Iris pigment epithelial cell (primary cell): ENCODE measurements at places on chromosomes 5 and 9.

DNA sequence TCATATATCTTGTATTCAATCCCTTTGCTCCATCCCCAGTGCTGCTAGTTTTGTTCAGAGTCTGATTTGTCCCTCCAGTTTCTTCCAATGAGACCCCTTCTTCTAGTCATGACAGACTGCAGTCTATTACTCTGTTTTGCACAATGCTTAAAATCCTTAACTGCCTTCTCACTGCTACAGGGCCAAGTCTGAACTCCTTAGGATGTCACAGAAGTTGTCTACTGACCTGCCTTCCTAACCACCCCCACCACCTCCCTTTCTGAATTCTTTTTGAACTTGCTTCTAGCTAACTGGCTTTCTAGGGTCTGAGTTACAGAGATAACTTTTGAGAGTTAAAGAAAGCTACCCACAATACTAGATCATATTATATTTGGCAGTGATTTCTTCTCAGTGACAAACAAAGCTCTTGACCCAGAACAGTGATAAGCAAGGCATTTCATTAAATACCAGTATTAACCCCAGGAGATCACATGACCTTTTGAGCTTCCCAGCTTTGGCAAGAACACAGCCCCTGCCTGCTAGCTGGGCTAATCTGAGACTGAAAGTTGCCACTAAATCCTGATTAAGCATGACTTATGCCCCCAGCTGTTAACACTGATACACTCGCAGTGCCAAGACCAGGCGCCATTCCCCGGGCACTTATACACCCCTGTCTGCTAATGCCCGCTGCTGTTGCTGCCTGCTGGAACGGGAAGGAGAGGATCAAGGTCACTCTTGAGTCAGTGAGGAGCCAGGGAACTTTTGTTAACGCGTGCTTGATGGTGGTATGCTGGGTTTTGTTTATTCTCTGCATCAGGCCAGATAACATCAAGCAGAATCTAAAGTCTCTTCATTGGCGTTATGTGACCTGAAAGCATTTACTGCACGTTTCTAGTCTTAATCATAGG is 36.4 kb upstream of the ADAMTSL1 start:
- peak; percentile 52 for DNase-seq

GRCh38 chr5:94407023-94407422 is 211.4 kb downstream of the KIAA0825 start:
- DNase-seq, result peak; percentile 27

GRCh38 chr9:18866121-18866831 is 166.7 kb downstream of the SAXO1 start:
- DNase-seq, result no peak

- no peak for DNase-seq
These were observed 4.1 kb downstream of the NOTCH1 start for GRCh38 chr9:136541709-136542108.

DNA sequence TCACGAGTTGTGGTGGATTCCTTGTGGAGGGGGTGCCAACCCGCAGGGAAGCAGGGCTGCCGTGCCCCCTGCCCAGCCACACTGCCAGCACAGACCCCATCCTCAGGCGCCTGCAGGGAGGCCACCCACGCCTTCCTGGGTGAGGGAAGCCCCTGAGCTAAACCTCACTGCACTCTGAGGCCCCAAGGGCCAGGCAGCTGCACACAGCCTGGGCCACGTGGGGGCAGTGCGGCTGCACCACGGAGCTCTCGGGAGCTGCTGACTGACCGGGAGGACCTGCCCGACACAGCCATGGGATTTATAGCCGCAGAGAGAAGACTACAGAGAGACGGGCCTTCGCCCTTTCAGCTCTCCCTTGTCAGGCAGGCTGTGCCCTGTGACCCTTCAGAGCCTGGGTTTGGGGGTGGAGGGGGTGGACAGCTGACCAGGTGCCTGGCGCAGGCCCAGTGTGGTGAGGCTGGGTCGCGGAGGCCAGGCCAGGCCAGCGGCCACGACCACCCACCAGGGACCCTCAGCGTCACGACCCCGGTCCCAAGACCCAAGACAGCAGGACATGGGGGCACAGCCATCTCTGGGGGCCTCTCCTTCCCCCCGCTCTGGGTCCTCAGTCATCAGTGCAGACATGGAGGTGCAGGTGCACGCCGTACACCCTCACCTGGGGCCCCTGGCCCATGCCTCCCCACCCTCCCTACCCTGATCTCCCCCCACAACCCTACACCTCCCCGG is 4.3 kb upstream of the AHRR start:
- peak; percentile 65 for DNase-seq

DNA sequence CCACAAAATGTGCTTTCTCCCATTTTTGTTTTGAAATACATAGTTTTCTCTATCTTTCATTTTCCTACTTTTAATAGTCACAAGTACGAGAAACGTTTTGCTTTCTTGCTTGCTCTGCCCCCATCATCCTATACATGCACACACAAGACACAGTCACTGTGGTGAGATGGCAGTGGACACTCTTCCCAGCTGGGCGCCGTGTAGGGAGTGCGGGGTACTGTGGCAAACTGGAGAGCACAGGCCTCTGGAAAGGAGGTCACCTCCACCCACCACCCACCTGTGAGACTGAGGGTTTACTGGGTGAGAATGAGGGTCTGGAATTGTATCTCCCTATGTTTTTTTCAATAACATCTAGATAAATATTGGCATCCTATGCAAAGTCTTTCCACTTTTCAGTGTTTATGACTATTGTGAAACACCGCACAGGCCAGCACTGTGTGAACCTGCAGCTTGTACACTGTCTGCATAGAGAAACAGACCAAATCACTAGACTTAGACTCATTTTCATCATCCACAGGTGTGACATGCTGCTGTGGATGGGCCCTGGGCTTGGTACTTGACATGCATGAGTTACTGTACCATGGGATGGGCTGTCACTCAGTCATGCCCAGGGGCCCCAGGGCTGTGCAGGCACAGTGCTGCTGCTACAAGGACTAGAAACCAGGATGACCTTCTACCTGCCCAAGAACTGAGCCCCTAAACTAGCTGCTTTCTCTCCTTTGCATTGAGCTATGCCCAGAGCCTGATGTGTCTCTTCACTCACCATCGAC is 118.1 kb upstream of the LMX1B start:
- no peak for DNase-seq

- DNase-seq, result peak; percentile 60
These were observed 24.2 kb downstream of the PCDHGC5 start for GRCh38 chr5:141512911-141513626.

GRCh38 chr5:65882278-65882677 is 44.1 kb upstream of the ERBIN start:
- DNase-seq, result peak; percentile 27

GRCh38 chr5:88488130-88488529 is 219.5 kb upstream of the TMEM161B start:
- no peak for DNase-seq

DNA sequence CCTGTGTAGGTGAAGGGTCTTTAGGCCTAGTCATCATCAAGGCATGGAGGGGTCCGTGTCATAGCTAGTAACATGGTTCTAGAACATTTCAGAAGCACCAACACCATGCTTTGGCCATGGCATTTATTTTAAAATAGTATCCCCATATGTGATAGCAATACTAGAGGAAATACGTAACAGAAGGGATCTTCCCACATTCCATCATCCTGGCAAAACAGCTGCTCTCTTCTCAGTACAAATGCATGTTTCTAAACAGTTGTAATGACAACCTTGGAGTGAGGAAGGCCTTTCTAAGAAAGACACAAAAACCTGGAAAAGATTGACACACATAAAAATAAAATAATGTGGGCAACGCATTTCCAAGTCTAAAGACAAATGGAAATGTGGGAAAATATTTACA is 97.6 kb downstream of the GADD45G start:
- DNase-seq, result no peak

DNA sequence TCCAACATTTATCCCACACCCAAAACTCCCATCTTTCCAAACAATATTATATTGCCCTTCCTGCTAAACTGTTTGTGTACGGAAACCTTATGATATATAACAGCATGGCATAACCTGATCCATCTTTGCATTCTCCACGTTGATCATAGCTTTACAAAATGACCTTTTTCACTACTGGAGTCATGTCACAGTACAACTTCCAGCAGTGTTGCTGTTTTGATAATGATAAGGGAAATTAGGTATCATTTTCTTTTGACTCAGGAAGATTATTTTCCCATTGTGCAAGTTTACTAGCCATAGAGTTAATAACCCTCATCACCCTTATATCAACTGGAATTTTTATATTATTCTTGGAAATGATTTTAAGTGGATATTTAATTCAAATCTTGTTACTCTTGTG is 57.5 kb downstream of the SH3GL2 start:
- DNase-seq, result no peak

- peak; percentile 86 for DNase-seq
These were observed 1.1 kb downstream of the FKBP15 start for GRCh38 chr9:113219969-113220368.
